ENCODE measurements at places on chromosomes 2 and 18.

DNA sequence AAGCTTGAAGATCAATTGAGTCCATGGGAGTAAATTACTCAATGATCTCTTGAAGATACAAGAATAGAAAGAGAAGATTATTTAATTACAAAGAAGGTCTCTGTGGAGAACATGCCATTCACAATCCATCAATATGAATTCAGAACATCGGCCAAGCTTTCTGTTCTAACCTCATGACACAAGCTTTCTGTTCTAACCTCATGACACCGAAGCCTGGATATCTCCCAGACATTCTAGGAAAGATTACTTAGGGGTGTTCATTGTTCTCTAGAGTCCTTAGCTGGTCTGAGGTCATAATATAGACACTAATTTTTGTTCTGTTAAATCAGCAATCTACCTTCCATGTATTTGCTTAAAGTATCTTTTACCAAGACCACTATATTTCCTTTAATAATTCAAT is 95.5 kb downstream of the RDH14 start:
- DNase-seq, result no peak

- no peak for DNase-seq
Measured at GRCh38 chr2:136005462-136006196, 20.2 kb upstream of the DARS1 start.

DNA sequence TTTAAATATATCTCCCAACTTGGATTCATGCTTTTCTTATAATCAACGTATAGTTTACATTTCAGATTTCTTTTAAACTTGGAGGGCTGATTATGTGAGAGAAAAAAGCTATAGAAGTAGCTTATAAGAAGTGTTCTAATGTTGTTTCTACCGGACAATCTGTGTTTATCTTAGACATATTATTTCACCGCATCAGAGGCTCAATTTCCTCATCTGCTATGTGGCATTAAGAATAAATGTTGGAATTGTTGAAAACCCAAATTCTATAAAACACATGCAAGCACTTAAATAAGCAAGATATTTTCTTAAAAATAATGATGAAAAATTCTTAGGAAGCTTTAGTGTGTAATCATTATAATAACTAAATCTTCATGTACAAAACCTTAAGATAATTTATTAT is 407.9 kb downstream of the HRH4 start:
- DNase-seq, result no peak

DNA sequence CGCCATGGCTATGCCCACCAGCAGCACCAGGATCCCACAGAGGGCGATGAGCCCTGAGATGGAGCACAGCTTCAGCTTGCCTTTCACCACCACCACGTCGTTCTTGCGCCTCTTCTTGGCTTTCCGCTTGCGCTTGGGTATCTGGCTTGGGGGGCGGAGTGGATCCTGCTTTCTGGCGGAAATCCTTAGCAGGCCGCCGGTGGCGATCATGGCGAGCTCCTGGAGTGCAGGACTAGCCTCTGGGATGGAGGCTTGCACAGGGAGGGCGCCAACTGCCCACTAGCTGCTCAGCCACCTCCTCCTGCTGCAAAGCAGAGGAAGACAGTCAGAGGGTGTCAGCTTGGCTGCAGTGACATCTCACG is 3.5 kb downstream of the TMEM200C start:
- no peak for DNase-seq

DNA sequence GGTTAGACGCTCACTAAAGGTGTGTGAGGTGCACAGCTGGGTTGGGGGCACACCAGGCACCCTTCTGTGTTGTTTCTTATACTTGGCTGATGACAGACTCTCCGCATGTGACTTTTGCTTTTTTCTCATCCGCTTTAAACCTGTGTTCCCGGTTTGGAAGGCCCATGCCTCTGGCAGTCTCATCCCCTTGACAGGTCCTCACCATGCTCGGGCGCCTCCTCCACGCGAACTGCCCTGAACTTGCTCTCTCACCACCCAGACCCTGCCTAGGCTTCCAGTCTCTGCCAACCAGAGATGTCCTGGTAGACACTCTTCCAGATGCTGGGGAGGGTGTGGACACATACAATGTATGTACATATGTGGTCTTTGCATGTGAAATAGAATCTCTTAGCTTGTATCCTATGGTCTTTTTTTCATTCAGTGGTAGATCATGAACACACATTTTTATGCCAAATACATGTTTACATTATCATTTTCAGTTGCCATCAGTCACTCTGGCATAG is 79.8 kb downstream of the LIMS1 start:
- DNase-seq, result no peak

DNA sequence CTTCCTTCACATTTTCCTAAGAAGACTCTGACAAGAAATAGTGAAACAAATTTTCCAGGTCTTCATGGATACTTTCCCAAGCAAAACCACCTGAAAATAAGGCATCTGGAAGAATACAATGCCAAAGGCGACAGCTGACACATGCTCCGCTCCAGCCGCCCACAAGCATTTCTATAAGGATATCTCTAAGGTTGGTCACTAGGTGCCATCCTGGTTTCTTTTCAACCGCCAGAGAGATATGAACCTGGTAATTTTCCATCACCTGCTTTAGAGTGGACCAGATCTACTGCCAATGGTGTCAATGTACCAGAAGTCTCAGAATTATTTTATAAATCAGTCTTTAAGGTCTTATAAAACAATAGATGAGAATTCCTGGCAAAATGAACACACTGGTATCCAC is 97.2 kb downstream of the GAREM1 start:
- no peak for DNase-seq

- DNase-seq, result no peak
Measured at GRCh38 chr2:200013906-200014305, 58.5 kb downstream of the MAIP1 start.

- no peak for DNase-seq
Measured at GRCh38 chr2:69134306-69134945, 121.4 kb downstream of the ANTXR1 start.

- no peak for DNase-seq
Measured at GRCh38 chr2:12081481-12082210, 335.2 kb downstream of the LPIN1 start.

DNA sequence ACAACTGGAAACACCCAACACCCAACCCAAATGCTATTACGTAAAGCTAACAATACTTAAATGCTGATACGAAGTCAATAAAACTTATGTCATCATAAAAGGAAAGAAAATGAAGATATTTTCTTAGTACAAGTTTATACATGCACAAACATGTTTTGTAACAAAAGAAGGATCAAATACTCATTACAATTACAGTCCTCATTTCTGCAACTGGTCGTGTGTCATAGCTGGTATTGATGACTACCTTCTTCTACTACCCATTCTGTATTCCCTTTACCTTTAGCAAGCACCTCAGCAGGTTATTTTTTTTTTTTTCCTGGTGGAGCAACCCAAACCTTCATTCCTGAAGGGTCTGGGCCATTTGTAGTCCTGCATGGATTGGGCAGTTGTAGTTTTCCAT is 1298.5 kb downstream of the SUCLG1 start:
- DNase-seq, result no peak

DNA sequence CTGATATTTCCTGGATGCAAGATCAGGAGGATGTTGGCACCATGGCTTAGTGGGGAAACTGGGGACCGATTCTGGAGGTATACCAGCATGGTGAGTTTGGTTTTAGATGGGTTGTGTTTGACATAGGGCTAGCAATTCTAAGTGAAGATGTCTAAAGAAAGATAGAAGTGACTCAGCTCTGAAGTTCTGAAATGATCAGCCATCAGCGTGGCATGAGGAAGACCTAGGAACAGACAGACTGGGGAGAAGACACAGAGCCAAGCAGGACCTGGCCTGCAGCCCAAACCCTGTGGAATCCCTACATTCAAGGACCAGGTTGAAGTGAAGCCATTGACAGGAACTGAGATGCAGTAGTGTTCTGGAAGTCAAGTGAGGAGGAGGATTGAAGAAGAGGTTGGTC is 39.8 kb downstream of the HRH4 start:
- no peak for DNase-seq

- DNase-seq, result no peak
Measured at GRCh38 chr18:14098428-14098827, 33.8 kb downstream of the ZNF519 start.

DNA sequence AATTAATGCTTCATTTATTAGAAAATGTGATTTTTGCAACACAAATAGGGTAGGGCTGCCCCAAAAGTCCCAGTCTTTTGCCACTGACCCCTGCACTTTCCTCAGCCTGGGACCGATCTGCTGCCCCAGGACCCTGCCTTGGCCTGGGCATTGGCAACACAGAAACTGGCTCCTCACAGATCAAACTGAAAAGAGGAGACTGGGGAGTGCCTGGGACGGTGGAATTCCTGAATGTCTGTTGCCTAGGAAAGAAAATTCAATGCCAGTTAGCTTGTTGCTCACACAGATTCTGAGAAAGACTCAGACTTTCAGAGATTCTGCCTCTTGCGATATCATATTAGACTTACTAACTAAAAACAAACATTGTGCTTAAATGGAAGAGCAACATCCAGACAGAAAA is 211.2 kb downstream of the VAPA start:
- DNase-seq, result no peak

DNA sequence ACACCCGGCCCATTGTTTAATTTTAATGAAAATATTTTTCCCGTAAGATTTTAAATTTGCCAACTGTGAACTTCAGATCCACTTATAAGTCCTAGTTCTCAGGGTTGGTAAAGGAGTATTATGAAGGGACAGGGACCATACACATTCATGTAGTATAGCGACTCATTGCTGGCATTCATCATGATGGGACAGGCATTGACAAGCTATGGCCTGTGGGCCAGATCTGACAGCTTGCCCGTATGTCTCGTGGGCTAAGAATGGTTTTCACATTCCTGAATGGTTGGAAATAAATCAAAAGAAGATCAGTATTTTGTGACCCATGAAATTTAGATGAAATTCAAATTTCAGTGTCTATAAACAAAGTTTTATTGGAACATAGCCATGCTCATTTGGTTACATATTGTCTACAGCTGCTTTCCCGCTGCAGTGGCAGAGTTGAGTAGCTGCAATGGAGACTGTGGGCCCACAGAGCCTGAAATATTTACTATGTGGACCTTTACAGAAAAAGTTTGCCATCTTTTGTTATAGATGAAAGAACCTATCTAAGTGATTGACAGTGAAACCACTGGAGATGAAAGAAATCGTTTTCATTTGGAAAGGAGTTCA is 4.1 kb downstream of the RAPGEF4 start:
- DNase-seq, result no peak
